GM19239 (cell line): ENCODE measurements at places on chromosomes 1 and 21.
A peak's percentile ranks its signal among the peaks of the same experiment; 100 is the strongest.

- peak; percentile 67 for DNase-seq
Measured at GRCh38 chr1:234610061-234610665, at the start of gene IRF2BP2. IRF2BP2 (minus strand) TSS chr1:234610178; CDS start chr1:234609494, 684 bp downstream.

DNA sequence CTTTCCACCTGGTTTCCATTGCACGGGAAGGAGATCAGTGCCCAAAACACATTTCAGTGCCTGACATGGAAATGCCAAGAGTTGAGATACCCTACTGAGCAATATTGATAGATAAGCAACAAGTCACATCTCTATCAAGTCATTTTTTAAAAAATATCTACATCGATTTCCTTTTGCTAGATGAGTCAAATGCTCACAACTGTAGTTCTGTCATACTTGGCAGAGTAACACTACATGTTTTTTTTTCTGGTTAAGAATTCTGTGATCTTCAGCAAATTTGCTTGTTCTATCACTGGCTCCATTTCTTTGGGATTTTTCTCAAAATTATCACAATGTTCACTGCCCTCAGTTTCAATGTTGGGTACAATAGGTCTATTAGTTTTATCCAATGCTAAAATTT lies 145.4 kb downstream of the ZC3H11B start:
- no peak for DNase-seq

DNA sequence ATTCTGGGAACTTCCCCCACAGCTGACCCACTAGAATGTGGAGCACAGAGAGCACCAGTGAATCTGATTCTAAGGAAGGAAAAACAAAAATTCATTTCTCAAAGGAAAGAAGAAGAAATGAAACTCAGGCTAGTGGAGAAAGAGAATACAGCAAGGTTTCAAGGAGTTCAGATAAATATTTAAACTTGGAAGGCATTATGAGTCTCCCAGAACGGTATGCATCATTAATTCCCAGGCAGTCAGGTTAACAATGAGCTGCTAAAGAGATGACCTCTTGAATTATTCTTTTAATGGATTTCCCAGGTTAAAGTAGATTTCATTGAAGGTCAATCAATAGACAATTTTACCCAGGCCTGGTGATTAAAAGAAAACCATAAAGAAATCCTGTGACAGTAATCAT lies 103.6 kb upstream of the KAZN start:
- no peak for DNase-seq

- DNase-seq, result no peak
Measured at GRCh38 chr1:193929374-193930033, 743.1 kb upstream of the B3GALT2 start.

GRCh38 chr1:150207281-150207971 lies 28.5 kb downstream of the ANP32E start:
- no peak for DNase-seq

GRCh38 chr1:3821004-3821403 lies 24.7 kb upstream of the LRRC47 start:
- no peak for DNase-seq

GRCh38 chr1:27970401-27970800 lies 10.6 kb downstream of the XKR8 start:
- no peak for DNase-seq

DNA sequence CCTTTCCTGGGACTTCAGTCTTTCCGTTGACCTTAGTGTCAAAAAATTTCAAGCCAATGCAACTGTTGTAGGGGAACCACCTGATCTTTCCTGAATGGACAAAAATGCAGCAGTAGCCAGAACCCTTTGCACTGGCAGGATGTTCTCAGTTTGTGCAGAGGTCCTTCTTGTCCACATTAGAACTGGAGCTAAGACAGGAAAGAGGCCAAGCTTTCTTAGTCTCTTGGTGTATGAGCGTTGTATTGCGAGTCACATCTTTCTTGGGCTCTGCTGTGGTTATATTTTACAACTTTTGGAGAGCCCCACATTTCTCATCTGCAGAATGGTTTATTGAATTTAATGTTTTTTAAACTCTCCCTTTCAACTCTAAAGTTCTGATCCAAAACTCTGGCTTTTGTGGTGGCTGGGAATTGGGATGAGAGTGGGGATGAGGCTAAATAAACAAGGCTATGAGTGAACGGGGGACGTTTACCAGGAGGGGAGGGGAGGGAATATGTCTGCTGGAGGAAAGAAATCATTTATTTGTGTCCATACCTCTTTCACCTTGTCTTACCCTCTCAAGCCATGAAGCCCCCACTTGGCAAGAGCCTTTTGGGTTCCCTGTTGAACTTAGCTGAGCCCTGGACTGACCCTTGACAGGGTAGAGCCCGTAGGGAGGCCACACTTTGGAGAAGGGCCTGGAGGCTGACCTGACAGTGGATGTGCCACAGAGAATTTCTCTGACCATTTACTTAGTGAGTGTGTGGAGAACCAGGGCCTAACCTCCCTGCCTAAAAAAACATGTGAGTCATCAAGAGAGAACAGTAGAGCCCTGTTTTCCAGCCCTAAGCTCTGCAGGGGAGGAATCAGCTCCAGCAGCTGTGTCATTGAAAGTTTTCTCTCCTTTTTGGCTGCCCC lies 586 bp downstream of the CHI3L2 start:
- DNase-seq, result no peak

DNA sequence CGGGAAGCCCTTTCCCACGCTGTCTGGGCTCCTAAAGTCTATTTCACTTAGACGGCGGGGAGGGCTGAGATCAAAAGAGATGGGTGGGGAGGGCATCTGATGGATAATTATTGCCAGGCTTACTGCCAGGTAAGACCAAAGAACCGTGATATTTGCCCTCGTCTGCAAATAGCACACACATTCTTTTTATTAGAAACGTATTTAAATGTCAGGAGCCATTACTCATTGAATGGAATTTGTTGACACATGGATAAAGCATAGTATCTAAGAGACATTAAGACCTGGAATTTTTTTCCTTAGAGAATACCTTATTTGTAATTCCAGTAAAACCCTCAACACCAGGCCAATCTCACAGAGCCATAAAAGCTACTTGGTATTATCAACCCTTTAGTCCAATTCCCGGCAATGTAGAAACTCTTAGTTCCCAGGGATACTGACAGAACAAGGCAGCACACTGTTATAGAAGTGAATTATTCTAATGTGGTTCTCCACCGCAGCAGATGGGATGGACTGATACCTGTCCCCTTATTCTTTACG lies 10.6 kb downstream of the URB1 start:
- DNase-seq, result no peak

DNA sequence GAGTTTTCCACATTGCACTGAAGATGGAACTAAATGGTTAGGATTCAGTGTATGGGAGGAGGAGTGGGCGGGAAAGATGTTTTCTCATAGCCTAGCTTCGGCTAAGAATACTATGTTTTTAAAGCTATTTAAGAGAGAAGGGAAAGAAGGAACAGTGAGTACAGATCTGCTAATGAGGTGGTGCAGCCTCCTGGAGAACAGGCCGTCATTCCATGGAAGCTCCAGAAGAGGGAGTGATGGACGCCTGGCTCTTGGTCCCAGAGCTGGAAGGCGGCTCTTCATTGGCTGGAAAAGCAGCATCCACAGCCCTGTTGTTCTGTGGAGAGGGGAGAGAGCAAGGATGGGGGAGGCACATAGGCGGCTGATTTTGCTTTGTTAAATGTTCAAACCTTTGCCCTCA lies 6.9 kb downstream of the CAMK1G start:
- no peak for DNase-seq

DNA sequence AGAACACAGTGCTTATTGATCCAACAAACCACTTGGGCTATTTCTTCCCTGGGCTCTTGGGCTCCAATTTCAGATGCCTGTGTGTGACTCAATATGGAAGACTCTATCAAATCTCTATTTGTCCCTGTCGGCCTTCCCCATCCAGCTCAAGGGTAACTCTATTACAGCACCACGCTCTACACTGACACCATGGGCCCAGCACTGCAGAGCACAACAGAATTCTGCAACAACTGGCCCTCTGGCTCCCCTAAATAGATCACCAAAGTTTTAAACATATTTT lies 51.7 kb downstream of the CAPZB start:
- no peak for DNase-seq

DNA sequence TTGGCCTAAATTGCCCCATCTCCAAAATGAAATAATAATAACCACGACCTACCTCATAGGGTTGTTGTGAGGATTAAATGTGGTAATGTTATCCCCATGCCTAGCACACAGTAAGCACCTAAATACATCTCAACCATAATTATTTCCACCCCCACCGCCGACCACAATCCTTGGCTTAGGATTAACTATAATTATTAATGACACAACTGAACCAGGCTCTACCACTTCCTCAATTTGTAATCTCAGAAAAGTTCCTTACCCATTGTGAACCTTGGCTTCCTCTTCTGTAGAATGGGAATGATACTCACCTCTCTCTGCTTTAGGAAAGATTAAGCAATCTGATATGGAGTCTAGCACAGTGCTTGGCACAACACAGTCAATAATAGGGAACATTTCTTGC lies 44.3 kb upstream of the TACSTD2 start:
- DNase-seq, result no peak
